GM23338 (cell line): ENCODE measurements at places on chromosomes 12 and 14. TPM values are rescaled to one million over a fixed set of nuclear protein-coding genes. Genes with fewer than 3 reads are reported as not detected.

The BMP4 gene
- 2.5 and 3.0 TPM in 2 replicates for polyA plus RNA-seq

The RERG gene
- polyA plus RNA-seq = 0.99 and 1.1 TPM in 2 replicates

The KRT85 gene
- polyA plus RNA-seq = not detected in 2 replicates

The TROAP gene
- 44.7 and 47.5 TPM in 2 replicates for polyA plus RNA-seq

The B4GALNT3 gene
- 2.8 and 3.1 TPM in 2 replicates for polyA plus RNA-seq

The CCDC196 gene
- polyA plus RNA-seq = 0.27 TPM in 1 of 2 replicates, not detected in the other

The CRACR2A gene
- polyA plus RNA-seq = 1.4 and 1.5 TPM in 2 replicates

The CDH24 gene
- 4.4 and 6.2 TPM in 2 replicates for polyA plus RNA-seq

The INSM2 gene
- not detected in 2 replicates for polyA plus RNA-seq

The CEBPE gene
- polyA plus RNA-seq = not detected in 2 replicates

The CLEC1A gene
- 0.07 TPM in 1 of 2 replicates, not detected in the other for polyA plus RNA-seq

The GPR68 gene
- 0.19 and 0.45 TPM in 2 replicates for polyA plus RNA-seq
